Activated B cell treated with CpG ODN at 0.5 μM for 24 hours (primary cell): ENCODE measurements at places on chromosomes 5 and 9. TPM values are rescaled to one million over a fixed set of nuclear protein-coding genes. Genes with fewer than 3 reads are reported as not detected.

- H3K27ac ChIP-seq: no peak overlapping the region
- H3K4me1 ChIP-seq: no peaks in the 10 kb centered on the region
- no peaks in the 10 kb centered on the region for H3K36me3 ChIP-seq
- no peaks in the 10 kb centered on the region for H3K27me3 ChIP-seq
- H3K4me3 ChIP-seq: no peak overlapping the region
- DNase-seq: no peak
Observed at GRCh38 chr5:27308153-27308552, 269.8 kb upstream of the CDH9 start.

DNA sequence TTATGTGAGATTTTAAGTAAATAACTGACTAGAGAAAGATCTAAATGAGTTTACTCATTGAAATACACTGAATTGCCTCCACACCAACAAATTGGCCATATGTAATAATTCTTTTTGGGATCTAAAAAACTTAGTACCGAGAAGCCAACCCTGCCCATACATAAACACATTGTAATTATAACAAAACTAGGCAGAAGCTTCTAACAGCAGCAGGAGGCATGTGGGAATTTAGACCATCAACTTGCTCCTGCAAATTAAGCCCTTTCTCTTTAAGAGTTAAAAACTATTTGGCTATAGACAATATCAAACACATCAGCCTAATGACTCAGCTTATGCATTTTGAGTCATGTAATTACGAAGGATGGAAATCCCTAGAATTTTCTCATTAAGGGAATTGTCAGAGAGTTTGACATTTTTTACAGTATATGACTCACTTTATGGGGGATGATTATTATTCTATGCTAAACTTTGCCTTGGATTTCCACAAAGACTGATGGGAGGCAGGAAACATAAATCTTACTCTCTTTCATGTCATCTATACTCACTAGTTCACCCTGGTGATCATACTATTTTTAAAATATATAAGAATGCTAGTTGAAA is 1.0 kb downstream of the IL7R start:
- H3K4me3 ChIP-seq: peak overlapping the region; percentile 25
- DNase-seq: no peak
- no peaks in the 10 kb centered on the region for H3K36me3 ChIP-seq
- peaks cover 26% of the 10 kb centered on the region for H3K4me1 ChIP-seq
- no peak overlapping the region for H3K27ac ChIP-seq

GRCh38 chr5:77935506-77936364 is 159.6 kb upstream of the TBCA start:
- H3K27ac ChIP-seq: peak overlapping the region; percentile 65
- H3K4me3 ChIP-seq: peak overlapping the region; percentile 1
- H3K27me3 ChIP-seq: peaks cover 4% of the 10 kb centered on the region
- no peaks in the 10 kb centered on the region for H3K36me3 ChIP-seq
- no peak for DNase-seq

GRCh38 chr5:178420354-178420781 is 169.8 kb downstream of the COL23A1 start:
- no peak overlapping the region for H3K27ac ChIP-seq
- no peaks in the 10 kb centered on the region for H3K4me1 ChIP-seq
- DNase-seq: no peak
- H3K27me3 ChIP-seq: peaks cover 7% of the 10 kb centered on the region

DNA sequence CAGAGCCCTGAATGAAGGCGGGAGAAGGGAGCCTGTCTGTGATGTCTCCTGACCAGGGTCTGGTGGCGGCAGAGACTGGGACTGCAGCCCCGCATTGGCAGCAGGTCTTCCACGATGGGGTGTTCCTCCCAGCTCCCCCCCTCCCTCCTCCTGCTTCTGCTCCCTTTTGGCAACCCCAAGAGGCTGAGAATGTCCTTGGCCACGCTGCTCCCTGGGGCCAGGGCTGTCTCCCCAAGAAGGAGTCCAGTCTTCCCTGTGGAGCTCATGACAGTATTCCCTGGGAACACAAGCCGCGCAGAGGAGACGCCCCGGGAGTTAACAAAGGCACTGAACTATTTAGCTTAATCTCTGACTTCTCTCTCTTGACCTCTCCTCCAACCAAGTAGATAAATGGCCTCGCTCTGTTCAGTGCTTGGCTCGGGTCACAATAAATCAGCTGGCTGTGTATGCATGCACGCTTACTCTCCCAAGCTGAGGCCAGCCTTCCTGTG is 84.0 kb upstream of the NEURL1B start:
- no peak overlapping the region for H3K4me3 ChIP-seq
- H3K36me3 ChIP-seq: no peaks in the 10 kb centered on the region
- H3K27ac ChIP-seq: no peak overlapping the region

GRCh38 chr5:34040472-34040871 is 2.5 kb downstream of the C1QTNF3 start:
- no peak overlapping the region for H3K27ac ChIP-seq
- no peaks in the 10 kb centered on the region for H3K36me3 ChIP-seq
- DNase-seq: no peak
- no peaks in the 10 kb centered on the region for H3K27me3 ChIP-seq
- peaks cover 17% of the 10 kb centered on the region for H3K4me1 ChIP-seq
- no peak overlapping the region for H3K4me3 ChIP-seq

DNA sequence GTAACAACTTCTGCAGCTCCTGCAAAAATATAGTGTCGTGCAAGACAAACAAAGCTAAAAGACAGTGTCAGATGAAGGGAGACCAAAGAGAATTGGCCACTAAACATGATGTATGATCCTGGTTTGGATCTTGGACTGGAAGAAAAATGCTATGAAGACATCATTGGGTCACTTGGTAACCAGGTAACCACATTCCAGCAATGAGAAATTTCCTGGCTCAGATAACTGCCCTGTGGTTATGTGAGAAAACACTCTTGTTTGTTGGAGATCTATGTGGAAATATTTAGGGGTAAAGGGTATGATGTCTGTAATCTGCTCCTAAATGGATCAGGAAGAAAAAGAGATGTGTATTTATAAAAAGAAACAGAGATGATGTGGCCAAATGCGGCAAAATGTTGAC is 45.5 kb upstream of the ANKRD33B start:
- H3K4me1 ChIP-seq: peaks cover 6% of the 10 kb centered on the region
- H3K27ac ChIP-seq: no peak overlapping the region
- peaks cover 2% of the 10 kb centered on the region for H3K27me3 ChIP-seq

- peaks cover 3% of the 10 kb centered on the region for H3K4me1 ChIP-seq
- peaks cover 50% of the 10 kb centered on the region for H3K36me3 ChIP-seq
- H3K27ac ChIP-seq: no peak overlapping the region
- no peak overlapping the region for H3K4me3 ChIP-seq
- H3K27me3 ChIP-seq: no peaks in the 10 kb centered on the region
- no peak for DNase-seq
Observed at GRCh38 chr5:37717613-37718431, 122.0 kb downstream of the GDNF start.

GRCh38 chr5:30337084-30337573 is 856.4 kb upstream of the CDH6 start:
- no peaks in the 10 kb centered on the region for H3K36me3 ChIP-seq
- no peaks in the 10 kb centered on the region for H3K27me3 ChIP-seq
- H3K27ac ChIP-seq: no peak overlapping the region
- no peak for DNase-seq
- no peak overlapping the region for H3K4me3 ChIP-seq

DNA sequence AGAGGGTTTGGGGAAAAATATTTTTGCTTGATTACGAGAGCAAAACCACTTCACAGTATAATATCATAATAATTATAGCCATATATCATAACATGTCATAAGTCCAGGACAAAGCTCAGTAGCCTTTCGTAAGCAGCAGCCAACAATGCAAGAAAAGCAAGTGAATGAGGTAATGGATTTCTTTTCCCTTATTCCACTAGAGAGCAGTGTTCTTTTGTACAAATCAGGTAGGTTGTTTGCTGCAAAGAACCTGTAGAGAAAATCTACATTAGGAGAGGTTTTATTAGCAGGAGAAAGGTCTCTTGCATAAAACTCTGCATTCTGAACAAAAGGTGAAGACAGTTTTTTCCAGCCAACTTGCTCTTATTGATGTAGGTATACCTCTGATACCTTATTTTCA is 1033.4 kb downstream of the TLE4 start:
- H3K27ac ChIP-seq: no peak overlapping the region
- no peak for DNase-seq
- no peaks in the 10 kb centered on the region for H3K36me3 ChIP-seq
- H3K4me1 ChIP-seq: no peaks in the 10 kb centered on the region

GRCh38 chr5:149237662-149238061 is 34.0 kb upstream of the AFAP1L1 start:
- H3K27me3 ChIP-seq: peaks cover 6% of the 10 kb centered on the region
- no peaks in the 10 kb centered on the region for H3K36me3 ChIP-seq
- H3K4me3 ChIP-seq: no peak overlapping the region

- DNase-seq: no peak
- H3K4me3 ChIP-seq: peak overlapping the region; percentile 55
- peak overlapping the region; percentile 83 for H3K27ac ChIP-seq
- H3K36me3 ChIP-seq: peaks cover 43% of the 10 kb centered on the region
- no peaks in the 10 kb centered on the region for H3K27me3 ChIP-seq
- peaks cover 55% of the 10 kb centered on the region for H3K4me1 ChIP-seq
Observed at GRCh38 chr5:100852988-100853449, 50.1 kb downstream of the ST8SIA4 start.

Gene NRARP
- 1.9 and 3.0 TPM in 2 replicates for total RNA-seq

Gene FOXI1
- total RNA-seq: not detected in 2 replicates

Gene COL23A1
- total RNA-seq: not detected in 2 replicates

Gene LPAR1
- total RNA-seq: not detected in 2 replicates
